ENCODE measurements at places on chromosomes 7 and 10.
A peak's percentile ranks its signal among the peaks of the same experiment; 100 is the strongest.

GRCh38 chr10:33353334-33353733 lies 18.9 kb upstream of the NRP1 start:
- DNase-seq, result no peak

GRCh38 chr7:108345710-108346336 lies 110.4 kb downstream of the NRCAM start:
- DNase-seq, result no peak

DNA sequence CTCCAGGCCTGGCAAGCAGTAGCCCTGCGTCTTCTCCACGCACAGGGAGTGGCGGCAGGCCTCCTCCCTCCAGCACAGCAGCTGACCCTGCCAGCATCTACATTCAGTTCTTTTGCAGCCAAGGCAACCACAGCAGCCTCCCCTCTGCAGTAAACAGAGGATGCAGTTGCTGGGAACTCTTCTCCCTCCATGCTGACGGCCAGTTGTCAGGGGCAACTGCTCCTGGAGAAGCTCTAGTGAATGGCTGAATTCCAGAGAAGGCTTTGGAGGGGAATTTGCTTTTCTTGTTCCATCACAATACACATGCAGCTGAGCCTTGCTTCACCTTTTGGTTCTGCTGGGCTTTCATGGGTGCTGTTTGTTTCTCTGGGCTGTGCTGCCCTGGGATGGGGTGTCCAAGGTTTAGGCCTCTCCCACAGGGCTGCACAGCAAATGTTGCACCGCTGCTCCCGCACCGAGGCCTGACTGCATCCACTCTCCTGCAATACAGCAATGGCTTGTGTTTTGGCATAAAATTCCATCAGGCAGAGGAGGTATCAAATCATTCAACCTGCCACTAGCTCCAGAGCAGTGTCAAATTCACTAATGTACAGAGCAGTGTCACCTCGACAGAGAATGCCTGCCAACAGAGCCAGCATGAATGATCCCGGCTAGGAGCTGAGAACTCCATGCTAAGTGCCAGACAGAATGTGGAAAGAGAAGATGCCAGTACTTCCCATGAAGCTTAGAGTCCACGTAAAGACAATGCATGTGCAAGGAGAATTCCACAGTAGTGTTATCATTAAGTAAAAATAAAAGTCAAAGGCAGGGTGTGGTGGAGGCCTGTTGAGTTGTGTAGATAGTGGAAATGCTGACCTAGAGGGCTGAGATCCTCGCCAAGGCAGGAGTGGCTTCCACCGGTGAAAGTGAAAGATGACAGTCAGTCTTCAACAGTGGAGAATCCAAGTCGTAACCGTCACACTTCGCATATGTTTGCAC lies 399.6 kb downstream of the DPP6 start:
- DNase-seq, result no peak

DNA sequence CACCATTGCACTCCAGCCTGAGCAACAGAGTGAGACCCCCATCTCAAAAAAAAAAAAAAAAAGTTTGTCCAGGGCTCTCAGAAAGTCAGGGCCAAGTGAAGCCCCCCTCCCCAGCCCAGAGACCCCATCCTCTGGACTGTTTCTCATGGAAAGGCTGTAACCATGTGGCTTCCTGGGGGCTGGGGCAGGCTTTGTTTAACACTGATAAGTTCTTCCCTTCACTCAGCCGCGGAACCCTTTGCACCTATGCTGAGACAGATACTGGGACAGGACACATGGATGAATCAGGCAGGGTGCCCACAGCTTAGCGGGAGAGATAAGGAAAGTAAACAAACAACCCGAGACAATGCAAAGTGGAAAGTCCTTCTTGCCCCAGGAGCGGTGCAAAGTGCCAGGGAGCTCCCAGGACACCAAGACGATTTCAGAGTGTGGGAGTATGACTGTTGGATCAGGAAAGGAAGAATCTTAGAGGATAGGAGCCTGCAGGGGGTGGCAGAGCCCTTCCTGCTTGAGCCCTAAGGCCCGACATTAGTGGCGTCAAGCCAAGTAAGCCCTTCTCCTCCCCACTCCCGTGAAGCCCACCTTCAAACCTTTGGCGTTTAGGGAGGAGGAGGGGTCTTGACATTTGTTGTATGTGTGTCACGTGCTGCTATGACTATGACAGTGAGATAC lies 11.6 kb downstream of the MLXIPL start:
- DNase-seq, result no peak

- DNase-seq, result no peak
Observed at GRCh38 chr7:115297656-115298055, 375.8 kb downstream of the MDFIC start.

- DNase-seq, result no peak
Observed at GRCh38 chr10:15267496-15267895, 99.0 kb upstream of the NMT2 start.

DNA sequence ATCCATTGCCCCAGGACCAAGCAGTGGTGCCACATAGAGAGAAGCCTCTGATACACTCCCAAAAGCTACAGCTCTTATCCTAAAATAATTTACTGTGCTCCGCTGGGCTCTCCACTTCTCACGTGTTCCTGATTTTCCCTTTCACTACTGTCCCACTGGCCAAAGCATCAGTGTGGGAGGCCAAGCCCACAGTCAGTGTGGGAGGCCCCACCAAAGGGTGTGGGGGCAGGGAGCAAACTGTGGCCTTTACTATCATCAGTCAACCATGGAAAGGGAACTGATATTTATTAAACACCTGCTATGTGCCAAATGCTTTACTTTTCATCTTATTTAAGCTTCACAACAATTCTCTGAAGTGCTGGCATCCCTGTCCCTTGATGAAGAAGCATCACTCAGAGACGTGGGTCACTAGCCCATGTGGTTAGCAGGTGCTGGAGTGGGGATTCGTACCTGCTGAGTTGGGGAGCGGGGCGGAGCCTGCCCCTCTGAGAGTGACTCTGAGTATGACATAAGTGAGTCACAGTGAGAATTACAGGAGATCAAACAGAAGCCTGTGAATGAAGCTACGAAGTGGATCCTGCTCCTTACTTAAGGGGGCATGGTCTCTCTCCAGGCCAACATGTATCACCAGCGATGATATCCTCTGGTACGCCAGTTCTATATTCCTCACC lies 50.4 kb downstream of the PYROXD2 start:
- DNase-seq, result no peak

DNA sequence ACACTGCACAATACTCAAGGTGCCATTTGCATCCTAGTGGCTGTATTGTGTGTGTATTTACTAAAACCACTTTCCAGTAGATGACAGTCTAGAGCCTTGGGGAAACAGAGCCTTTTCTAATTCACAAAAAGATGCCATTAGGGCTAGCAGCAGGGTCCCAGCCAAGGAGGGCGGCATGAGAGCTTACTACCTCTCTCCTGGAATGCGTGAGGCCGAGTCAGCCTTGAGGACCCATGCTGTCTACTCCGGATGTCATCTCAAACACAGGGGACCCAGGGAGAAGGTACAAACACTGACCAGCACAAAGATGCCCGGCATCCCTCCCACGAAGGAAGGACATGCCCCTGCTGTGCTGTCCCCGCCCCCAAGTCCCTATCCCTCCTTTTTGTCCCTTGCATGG lies 65.5 kb downstream of the CYCS start:
- no peak for DNase-seq

- DNase-seq, result no peak
Observed at GRCh38 chr7:17134786-17135185, 163.7 kb upstream of the AHR start.

DNA sequence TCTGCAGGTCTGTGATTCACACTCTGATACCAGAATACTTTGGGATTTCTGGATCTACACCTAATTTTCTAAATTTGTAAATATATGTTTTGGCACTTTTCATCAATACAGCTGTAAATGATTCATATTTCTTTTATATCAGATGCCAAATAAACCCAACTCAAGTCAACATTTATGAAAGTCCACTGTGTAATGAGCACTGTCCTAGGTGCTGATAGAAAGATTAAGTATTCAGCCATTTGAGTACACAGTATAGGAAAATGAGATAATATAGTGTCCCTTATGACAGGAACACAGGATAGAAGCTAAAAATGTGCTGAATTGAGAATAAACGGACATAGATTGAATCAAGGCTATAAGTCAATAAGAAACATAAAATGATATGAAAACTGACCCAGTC lies 6.4 kb downstream of the ANXA7 start:
- DNase-seq, result no peak

DNA sequence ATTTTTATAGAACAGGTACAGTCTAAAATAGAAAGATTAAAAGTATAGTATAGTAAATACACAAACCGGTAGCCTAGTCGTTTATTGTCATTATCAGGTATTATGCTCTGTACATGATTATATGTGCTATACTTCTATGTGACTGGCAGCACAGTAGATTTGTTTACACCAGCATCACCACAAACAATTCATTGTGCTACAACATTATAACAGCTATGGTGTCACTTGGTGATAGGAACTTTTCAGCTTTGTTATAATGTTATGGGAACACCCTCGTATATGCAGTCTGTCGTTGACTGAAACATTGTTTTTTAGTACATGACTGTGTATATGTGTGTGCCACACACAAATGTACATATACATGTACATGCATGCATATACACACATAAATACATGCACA lies 19.1 kb downstream of the ZNF365 start:
- DNase-seq, result no peak

- no peak for DNase-seq
Observed at GRCh38 chr10:3948843-3949242, 163.8 kb upstream of the KLF6 start.

DNA sequence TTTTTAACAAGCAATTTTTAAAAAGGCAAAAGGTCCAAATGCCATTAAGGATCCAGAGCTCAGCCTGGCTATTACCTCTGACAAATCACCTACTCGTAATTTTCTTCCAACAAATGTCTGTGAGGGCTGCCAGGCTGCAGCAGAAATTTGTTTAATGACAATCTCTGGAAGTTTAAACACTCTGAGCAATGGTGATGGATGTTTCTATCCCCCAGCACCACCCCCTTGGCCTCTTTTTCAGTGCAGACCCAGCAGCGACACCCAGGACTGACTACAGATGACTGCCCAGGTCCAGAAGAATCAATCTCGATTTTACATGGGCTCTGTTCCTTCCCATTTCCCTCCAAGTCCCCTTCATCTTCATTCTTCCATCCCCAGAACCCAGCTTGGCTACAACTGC lies 201.4 kb upstream of the AOAH start:
- no peak for DNase-seq

DNA sequence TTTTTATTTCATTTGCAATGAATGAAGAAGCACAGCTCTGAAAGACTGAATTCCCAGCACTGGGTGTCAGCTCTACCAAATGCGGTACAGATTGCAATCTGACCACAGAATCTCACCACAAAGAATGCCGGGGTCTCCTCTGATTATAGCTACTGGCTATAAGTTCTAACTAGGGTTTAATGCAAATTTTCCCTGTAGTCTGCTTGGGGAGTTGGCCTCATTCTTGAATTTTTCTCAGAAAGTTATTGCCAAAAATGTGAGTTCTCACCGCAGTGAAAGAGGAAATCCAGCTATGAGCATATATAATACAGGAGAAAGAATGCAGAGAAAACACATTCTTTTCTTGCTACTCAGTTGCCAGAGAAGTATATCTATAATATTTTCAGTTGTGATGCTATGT lies 1255.7 kb upstream of the LRRTM3 start:
- DNase-seq, result no peak

GRCh38 chr7:26278770-26279169 lies 12.9 kb upstream of the SNX10 start:
- no peak for DNase-seq

GRCh38 chr7:146781352-146782116 lies 664.9 kb downstream of the CNTNAP2 start:
- DNase-seq, result no peak

- no peak for DNase-seq
Observed at GRCh38 chr7:127770885-127771284, 118.9 kb downstream of the SND1 start.

DNA sequence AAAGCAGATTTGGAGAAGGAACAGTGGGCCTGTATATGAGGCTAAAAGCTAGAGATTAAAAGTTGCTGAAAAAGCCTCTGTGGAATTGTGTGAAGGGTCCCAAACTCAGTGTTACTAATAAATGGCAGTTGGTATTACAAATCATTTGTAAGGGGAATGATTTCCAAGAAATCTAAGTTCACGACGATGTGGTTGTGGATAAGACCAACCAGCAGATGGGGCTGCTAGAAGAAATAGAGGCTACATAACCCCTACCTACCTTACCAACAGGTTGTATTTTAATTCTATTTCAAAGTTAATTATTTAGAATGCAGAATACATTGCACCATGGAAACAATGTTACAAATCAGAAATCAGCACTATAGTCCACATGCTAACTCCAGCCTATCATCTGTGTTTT lies 377.1 kb downstream of the HPSE2 start:
- DNase-seq, result no peak

- no peak for DNase-seq
Observed at GRCh38 chr10:125236091-125236490, 75.7 kb upstream of the CTBP2 start.

- DNase-seq, result no peak
Observed at GRCh38 chr10:101020427-101021075, 10.4 kb downstream of the PDZD7 start.

- DNase-seq, result no peak
Observed at GRCh38 chr10:106528702-106529101, 635.8 kb downstream of the SORCS1 start.

DNA sequence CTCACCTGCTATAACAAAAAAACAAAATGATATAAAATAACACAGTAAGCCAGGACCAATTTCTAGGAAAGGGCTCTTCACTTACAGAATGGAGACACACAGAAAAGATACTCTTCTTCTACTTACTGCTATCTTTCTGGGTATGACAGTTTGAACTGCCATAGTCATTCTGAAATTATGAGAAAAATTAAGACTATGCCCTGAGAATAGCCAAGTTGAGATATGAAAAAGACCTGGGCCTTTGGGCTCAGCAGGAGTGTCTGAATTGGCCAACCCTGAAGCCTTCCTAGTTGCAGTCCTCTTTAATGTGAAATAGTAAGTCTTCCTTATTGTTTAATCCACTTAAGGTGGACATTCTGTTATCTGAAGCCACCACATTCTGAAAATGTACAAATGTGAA lies 519.5 kb downstream of the GRID1 start:
- DNase-seq, result no peak

- no peak for DNase-seq
Observed at GRCh38 chr7:15886626-15887025, 200.1 kb upstream of the MEOX2 start.

GRCh38 chr10:127196282-127197153 lies at the start of gene INSYN2A:
Gene INSYN2A (minus strand): TSS chr10:127196591. CDS start chr10:127176395, 20,196 bp downstream.
- peak; percentile 56 for DNase-seq

GRCh38 chr10:79176052-79176501 lies 107.3 kb downstream of the ZMIZ1 start:
- DNase-seq, result no peak

DNA sequence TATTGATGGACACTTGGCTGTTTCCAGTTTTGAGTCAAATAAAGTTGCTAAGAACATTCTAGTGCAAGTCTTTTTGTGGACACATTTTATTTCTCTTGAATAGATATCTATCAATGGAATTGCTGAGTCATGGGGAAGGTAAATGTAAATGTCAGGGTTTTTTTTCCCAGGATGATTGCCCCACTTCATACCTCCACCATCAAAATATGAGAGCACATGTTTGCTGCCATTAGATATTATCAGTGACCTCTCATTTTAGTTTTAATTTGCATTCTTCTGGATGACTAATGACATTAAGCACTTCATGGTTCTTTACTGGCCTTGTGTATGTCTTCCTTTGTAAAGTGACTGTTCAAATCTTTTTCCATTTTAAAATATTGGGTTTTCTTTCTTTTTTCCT lies 45.7 kb downstream of the PAPSS2 start:
- no peak for DNase-seq

GRCh38 chr7:11548532-11548931 lies 283.5 kb downstream of the THSD7A start:
- DNase-seq, result no peak

All from breast epithelium (tissue), 4 donors.